SHP77 treated with DMSO at 0.1 percent for 48 hours (cell line): ENCODE measurements at places on chromosomes 4 and X.

GRCh38 chrX:40152173-40152711 lies 54.5 kb upstream of the BCOR start:
- DNase-seq: no peak

DNA sequence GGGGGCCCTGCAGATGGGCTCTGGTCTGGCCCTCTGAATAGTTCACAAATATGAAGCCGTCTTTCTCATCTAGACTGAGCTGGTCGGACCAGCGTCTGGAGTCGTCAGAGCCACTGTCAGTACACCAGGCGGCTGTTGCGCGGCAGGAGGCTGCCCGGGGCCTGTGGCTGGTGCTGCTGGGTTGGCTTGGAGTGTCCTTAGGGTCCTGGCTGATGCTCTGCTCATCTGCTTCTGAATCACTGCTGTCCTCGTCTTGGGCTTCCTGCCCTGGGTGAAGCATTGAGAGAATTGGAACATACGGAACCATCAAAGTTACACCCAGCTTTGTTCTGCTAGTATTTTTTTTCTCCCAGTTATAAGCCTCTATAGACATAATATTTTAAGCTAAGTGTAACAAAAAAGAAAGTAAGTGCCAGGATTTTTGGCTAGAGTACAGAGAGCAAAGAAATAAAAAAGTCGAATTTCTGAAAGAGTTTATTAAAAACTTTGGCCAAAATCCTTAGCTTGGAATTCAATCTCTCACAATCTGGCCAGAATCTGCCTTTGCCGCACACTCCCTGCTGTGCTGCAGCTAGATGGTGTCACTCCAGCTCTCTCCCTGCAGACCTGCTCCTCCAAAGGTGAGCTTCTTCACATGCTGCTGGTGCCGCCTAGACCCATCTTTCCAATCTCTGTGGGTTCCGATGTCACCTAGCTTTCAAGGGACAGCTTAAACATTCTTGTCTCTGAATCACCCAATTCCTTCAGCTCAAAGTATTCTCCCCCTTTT lies 96.2 kb downstream of the CDS1 start:
- DNase-seq: no peak

DNA sequence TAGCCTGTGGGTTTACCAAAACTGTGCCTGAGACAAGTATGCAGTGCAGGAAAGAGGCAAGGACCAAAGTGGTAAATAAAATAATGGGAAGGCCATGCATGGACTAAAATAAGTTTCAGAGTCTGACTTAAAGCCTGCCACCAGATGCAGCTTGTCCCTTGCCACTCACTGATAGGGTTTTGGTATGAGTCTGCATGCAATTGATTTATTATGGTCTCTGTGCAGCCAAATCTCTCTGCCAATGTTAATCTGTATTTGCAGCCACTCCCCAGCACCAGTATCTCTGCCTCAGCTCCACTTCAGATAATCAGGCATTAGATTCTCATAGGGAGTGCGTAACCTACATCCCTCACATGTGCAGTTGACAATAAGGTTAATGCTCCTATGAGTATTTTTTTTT lies 5.5 kb upstream of the FGF2 start:
- DNase-seq: no peak

- DNase-seq: no peak
Measured at GRCh38 chr4:70603856-70604255, 11.8 kb downstream of the AMBN start.

DNA sequence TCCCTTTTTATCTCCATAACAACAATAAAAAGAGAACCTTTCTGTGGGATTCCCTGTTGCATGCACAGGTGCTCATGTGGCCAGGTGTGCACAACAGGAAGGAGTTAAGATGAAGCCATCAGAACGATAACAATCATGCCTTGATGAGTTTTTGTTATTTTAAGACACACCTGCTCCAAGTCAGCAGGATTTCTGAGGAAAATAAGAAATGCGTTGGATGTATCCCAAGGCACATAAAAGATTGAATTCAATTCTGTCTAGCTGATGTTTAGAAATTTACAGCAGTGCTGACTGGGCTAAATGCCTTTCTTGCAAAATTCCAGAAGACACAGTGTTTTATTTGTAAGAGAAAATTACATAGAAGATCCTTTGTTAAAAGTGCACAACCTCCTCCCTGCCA lies 1678.2 kb downstream of the ARAP2 start:
- no peak for DNase-seq

DNA sequence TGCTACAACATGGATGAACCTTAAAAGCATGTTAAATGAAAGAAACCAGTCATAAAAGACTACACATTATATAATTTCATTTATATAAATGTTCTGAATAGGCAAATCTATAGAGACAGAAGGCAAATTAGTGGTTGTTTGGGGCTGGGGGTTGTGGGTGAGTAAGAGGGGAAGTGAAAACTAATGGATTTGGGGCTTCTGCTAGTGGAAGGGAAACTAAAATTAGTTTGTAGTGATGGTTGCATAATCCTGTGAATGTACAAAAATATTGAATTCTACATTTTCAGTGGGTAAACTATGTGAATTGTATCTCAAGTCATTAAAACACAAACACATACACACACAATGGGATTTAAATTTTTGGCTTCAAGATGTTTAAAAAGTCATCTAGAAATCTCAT lies 25.4 kb upstream of the LIMCH1 start:
- no peak for DNase-seq

- DNase-seq: no peak
Measured at GRCh38 chr4:6280365-6280996, 10.8 kb downstream of the WFS1 start.

- DNase-seq: no peak
Measured at GRCh38 chr4:19381068-19381467, 870.6 kb upstream of the SLIT2 start.

DNA sequence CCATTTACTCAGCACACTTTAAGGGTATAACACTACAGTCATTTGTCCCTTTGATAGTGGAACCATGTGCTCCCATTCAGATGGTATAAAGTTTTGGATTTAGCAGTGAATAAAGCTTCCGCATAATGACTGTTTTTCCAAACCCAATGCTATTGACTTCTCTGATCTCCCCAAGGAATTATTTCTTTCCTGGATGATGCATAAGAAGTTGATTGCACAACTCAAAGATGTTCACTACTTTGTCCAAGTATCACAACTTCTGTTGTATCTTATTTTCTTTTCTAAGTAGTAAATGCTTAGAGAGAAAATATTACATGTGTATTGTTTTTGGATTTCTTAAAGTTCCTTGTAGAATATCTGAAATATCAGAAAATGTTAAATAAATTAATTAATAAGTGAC lies 300.2 kb downstream of the GPM6A start:
- no peak for DNase-seq

DNA sequence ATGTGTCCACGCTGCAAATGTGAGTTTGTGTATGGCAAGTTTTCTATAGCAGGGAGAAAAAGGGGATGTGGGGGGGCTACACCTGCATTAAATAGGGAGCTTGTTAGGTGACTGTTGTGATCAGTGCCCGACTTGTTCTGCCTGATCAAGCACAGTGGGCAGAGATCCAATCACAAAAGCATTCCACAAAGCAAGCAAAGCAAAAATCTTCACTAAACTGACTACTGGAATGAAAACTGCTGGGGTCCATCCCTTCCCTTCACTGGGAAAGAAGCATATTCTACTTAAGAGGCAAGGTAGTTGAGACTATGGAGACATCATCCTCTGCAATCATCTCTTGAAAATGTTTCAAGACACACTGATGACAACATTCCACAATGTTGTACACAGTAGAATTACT lies 5.2 kb downstream of the IRS4 start:
- DNase-seq: no peak

DNA sequence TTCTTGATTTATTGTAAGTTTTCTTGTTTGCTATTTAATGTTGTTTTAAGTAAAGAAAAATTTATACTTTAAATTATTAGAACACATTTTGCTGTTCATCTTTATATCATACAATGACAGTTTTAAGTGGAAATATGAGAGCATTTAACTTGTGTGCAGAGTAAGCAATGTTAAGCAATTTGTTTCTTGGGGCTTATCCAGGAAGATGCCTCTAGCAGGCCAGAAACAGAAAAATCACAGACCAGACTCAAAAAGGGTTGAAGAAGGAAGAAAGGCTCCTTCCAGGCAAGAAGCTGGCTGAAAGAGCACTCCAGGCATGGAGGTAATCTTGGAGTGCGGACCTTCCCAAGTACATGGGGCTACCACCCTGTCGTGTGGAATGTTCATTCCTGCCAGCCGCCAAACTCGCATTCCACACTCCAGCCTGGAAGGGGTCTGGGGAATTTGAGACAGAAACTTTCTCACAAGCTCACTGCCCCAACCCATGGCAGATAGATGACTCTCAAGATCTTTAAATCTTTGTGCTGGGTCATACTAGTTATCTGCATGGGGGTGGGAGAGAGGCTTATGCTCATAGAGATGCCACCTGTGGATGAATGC lies 1521.3 kb upstream of the AGA start:
- no peak for DNase-seq

DNA sequence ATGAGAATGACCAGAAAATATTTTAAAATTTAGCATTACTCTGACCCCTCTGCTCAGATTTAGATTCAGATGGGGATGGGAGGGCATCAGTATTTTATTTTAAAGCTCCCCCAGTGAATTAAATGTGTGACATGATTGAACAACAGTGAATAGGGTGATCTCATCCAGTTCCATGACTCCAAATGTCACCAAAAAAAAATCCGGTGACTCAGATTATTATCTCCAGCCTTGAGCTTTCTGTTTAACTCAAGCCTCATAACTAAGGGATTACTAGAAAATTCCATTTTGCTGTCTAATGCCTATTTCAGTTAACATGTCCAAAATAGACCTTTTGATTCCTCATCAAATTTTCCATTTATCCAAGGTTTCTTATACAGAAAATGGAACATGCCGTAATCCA lies 121.8 kb upstream of the TMEM47 start:
- DNase-seq: no peak

DNA sequence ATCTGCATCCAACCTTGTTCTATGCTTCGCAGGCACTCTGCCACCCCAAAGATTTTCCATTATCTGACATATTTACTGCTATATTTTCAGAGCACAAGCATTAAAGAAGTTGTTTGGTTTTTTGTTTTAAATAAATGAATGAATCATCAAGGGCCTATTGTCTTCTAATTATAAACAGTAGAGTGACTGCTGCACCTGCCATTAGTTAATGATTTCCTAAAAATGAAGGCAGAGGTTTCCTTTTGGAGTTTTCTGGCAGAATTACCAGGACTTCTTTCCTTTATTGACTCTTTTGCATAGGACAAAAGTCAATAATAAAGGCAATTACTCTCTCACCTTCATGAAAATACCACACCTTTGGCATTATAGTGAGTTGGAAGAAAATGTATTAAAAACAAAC lies 238.1 kb downstream of the INPP4B start:
- no peak for DNase-seq

GRCh38 chr4:2824836-2825381 lies 18.7 kb upstream of the ADD1 start:
- DNase-seq: no peak

- DNase-seq: no peak
Measured at GRCh38 chr4:14644580-14645282, 357.6 kb upstream of the CPEB2 start.

GRCh38 chrX:19715711-19716638 lies 171.4 kb downstream of the SH3KBP1 start:
- DNase-seq: no peak

- DNase-seq: no peak
Measured at GRCh38 chr4:126850286-126850685, 782.5 kb upstream of the INTU start.

DNA sequence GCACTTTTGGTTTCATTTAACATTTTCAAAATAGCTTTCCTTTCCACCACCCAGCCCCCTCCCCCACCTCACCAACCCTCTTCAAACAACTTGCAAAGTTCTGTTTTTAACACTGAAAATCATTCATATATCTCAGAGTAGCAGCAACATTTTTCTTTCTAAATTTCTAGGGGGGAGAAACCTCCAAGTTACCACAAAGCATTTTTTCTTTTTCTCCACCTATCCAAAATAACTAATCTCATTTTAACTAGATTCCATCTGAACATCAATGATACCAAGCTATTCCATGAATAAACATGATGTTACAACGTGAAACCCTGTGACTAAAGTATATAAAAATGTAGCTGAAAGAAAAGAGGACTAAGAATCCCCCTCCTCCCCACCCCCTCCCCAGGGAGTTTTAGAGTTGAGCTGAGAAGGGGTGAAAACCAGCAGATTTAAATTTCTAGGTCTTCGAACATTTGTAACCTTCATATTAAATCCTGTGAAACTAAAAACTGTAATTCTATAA lies 5.2 kb downstream of the LDB2 start:
- no peak for DNase-seq

DNA sequence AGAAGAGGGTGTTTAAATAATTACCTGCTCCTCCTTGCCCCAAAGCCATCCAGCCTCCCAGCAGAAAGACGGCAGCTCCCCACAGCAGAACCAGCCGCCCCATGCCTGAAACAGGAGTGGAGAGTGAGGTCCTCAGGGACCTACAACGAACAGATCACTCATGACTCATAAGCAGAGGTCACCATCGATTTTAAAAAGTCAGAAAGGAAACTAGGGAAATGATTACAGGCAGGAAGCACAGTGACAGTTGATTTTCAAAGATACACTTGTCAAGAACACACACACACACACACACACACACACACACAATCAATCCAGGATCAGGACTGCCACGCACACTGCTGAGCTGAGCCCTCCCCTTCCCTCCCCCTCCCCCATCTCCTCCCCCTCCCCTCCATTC lies at the start of gene CRLF2:
TSS of gene CRLF2 (minus strand) at position 118 of the 400 bp plus-strand sequence. CDS start at position 103, 15 bp downstream.
- DNase-seq: no peak

DNA sequence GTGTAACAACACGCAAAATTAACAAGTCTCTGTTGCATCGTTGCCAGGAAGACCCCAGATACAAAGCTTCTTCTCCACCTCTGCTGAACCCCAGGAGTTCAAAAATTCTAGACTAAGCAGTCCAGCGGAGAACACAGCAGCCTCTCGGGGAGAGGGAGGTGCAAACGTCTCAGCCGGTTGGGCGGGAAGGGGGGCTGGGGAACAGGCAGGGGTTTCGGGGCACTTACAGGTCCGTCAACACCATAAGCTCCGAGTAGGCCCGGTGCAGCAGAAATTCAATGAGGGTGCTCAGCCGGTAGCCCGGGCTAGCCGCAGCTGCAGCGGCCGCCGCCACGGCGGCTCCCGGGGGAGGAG lies 394 bp downstream of the MED14 start:
- DNase-seq: no peak

- DNase-seq: no peak
Measured at GRCh38 chrX:154748712-154749339, 2.1 kb downstream of the GAB3 start.

- no peak for DNase-seq
Measured at GRCh38 chr4:10019521-10020051, 1.7 kb downstream of the SLC2A9 start.

- no peak for DNase-seq
Measured at GRCh38 chr4:145154573-145154972, 25.8 kb downstream of the OTUD4 start.

DNA sequence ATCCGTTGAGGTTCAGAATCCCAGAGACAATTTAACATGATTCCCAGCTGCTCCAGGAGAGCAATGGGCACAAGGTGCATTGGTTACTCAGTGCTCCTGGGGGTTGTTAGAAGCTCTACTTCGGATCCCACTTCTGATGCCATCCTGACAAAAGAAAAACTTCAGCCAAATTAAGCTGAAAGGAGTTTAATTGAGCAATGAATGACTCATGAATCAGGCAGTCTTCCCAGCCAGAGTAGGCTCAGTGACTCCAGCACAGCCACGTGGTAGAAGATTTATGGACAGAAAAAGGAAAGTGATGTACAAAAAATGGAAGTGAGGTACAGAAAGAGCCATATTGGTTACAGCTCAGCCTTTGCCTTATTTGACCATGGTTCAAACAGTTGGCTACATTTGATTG lies 95.7 kb downstream of the PWWP3B start:
- no peak for DNase-seq
